ENCODE measurements at places on chromosomes 6 and 20. TPM values are rescaled to one million over a fixed set of nuclear protein-coding genes. Genes with fewer than 3 reads are reported as not detected.

The MATN4 gene
- total RNA-seq = 13.0 TPM

The ACSS1 gene
- 37.3 TPM for total RNA-seq

The SLC22A3 gene
- total RNA-seq = 49.4 TPM

The HAO1 gene
- not detected for total RNA-seq

The AAR2 gene
- total RNA-seq = 27.4 TPM

The SMIM28 gene
- total RNA-seq = 0.30 TPM

The SAMD3 gene
- total RNA-seq = 3.5 TPM

DNA sequence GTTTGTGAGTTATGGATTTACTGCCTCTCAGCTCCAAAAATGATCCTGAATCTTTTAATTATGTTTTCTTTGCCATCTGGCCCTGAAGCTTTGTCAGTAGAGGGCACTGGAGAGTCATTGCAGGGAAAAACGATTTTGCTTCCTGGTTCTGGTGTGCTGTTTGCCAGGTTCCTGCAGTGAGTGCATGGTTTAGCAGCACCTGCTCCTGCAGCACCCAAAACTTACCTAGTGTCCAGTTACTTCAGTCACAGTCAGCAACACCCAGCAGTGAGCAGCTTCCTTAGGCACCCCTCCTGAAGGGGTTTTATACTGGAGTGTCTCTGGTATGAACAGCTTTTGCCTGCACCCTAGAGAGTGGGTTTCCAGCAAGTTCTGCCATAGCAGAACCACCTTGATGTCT is 6.0 kb upstream of the TRIM26 start:
- DNase-seq = no peak

GRCh38 chr6:30483677-30484279 is 5.5 kb upstream of the HLA-E start:
- DNase-seq = no peak

DNA sequence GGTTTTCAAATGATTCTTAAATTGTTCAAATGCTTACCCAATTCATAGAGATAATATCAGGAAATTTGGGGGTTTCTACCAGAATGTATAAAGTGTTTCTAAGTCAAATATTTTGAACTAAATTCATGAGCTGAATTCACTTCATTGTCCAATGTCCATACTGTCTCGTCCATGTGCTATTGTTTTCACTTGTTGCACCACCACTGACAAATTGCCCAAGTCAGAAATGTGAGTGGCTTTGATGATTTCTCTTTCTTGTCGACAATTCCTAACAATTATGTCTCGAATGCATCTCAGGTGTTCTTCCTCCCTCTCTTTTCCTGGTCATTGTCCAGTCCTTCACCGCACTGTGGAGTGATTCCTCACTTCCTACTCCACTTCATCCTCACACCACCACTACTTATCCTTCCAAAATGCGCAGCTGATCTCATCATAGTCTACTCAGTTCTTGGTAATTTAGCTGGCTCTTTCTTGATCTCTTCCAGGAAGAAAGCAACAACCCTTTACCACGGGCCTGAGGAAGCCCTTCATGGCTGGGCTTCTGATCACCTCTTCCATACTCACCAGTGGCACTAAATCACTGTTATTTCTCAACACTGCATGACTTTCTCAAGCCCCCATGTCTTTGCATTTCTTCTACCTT is 161.1 kb downstream of the FOXA2 start:
- DNase-seq = no peak

GRCh38 chr6:131331151-131331550 is 195.9 kb downstream of the AKAP7 start:
- no peak for DNase-seq

DNA sequence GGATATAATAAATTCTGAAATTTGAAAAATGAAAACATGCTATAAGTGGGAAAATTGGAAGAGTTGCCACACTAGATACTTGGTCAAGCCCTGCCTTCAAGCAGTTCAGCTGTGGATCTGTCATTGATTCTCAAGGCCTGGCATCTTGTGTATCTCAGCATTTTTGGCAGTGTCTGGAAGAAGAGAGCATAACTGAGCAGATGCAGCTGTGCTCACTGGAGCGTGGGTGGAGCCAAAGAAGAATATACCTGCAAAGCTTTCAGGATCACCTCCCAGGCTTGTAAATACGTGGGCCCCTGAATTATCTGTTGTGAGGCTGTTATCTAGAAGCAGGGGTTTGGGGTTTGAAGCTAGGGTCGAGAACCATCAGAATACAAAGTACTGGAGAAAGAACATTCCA is 31.3 kb upstream of the CHD6 start:
- DNase-seq = peak; percentile 66

GRCh38 chr6:105896052-105896820 is 189.9 kb upstream of the PRDM1 start:
- DNase-seq = no peak

DNA sequence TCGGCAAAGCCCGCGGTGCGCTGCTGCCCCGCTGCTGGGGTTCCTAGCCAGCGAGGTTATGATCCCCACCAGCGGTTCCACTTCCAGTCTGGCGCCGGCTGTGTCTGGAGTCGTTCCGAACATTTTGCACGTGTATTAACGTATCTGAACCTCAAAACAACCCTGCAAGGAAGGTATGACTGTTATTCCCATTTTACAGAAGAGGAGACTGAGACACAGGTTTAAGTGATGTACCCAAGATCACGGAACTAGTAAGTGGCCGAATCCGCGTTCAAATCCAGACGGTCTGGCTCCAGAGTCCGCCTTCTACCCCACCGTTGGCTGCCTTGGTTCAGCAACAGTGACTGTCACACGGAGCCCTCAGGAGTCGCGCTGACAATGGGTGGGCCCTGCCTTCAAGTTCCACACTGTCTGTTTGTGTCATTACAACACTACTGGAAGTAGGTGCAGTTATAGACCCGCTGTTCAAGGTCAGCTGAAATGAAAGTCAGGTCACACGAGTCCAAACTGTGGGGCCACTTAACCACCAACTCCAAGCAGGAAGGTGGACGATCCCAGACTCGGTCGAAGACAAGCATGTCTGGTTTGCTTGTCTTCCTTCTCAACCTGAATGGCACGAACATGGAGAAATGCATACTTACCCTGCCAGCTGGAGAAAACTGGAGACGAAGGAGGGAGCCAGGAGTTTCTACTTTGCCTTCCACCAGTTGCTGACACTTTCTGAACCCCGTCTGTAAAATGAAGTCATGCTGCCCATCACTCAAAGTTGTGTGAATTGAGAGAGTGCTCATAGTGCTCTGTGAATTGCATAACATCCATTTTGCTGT is 803 bp upstream of the SRXN1 start:
- no peak for DNase-seq

GRCh38 chr20:58650181-58650775 is 805 bp upstream of the STX16 start:
- DNase-seq = no peak

- no peak for DNase-seq
Measured at GRCh38 chr6:42448391-42448790, 3.3 kb downstream of the TRERF1 start.

- no peak for DNase-seq
Measured at GRCh38 chr6:5832668-5833067, 174.1 kb downstream of the NRN1 start.

DNA sequence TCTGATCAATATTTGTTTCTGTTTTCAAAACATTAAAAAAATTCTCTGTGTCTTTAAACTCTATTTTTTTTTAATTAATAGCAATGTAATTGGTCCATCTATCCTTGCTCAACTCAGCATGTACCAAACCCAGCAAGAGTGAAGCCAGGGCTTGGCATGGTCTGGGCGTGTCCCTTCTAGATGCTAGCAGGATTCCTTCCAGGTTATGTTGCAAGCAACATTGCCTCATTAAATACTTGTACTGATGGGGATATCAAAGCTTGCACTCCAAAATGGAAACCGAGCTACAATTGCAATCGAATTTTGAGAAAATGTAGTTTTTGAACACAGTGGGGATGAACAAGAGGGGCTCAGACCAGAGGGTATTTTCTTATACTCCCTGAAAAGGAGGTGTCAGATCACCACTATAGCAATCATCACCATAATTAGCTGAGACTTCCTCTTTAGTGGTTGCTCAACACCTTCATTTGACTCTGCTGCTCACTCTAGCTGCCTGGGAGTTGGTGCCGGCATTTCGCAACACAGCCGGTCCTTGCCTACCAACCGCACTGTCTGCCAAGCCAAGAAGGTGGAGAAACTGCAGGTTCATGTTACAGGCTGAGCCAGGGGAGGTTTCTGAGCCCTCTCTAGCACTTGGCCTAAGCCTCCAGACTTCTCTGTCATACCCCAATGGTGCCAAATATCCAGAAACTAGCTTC is 67.8 kb upstream of the RALGAPA2 start:
- no peak for DNase-seq

DNA sequence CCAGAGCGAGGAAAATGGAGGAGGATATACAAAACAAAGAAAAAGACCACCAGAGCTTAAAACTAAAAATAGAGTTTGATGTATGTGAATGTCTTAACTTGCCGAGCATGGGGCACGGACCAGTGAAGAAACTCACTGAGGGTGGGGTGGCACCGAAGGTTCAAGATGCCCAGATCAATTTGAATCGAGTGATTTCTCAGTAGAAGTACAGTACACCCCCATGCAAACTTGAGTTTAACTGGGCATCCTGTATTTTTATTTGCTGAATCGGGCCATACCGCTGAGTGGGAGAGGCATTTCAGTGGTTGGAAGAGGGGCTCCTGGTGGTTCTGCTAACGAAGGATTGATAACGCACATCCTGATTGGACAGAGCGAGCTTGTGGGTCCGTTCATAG is 81.7 kb downstream of the ANKRD60 start:
- DNase-seq = no peak

DNA sequence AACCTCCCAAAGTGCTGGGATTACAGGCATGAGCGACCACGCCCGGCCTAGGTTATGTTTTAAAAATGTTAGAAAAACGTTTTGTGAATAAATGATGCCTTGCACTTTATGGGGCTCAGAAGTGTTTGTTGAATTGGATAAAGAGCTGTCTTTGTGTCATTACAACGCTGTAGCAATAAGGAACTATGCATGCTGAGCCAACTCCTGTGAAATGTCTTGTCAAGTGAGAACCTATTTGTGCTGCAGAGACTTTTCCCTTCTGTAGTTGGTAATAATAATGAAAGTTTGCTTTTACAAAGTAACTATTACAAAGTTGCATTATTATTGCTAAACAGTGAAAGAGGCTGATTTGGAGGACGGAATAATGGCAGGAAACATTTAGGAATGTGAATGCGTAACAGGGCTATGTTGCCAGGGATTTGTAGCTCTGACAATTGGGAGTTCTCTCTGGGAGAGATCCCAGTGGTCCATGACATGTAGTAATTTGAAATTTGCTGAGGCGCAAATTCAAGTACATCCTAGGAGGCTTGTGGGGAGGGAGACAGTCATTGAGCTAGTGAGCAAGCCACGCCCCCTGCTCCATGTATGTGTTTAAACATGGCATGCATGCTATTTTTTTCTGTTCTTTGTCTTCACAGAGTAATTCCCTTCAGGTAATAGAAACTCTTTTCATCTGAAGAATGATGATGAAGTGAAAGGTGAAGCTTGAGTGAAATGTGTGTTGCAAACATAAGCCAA is 16.8 kb upstream of the BICRAL start:
- DNase-seq = no peak

- DNase-seq = no peak
Measured at GRCh38 chr6:29702519-29703103, 20.6 kb upstream of the HLA-F start.

GRCh38 chr6:90445533-90446108 is 141.3 kb downstream of the MAP3K7 start:
- no peak for DNase-seq

GRCh38 chr6:74087899-74088298 is 391.9 kb downstream of the CD109 start:
- DNase-seq = peak; percentile 6

DNA sequence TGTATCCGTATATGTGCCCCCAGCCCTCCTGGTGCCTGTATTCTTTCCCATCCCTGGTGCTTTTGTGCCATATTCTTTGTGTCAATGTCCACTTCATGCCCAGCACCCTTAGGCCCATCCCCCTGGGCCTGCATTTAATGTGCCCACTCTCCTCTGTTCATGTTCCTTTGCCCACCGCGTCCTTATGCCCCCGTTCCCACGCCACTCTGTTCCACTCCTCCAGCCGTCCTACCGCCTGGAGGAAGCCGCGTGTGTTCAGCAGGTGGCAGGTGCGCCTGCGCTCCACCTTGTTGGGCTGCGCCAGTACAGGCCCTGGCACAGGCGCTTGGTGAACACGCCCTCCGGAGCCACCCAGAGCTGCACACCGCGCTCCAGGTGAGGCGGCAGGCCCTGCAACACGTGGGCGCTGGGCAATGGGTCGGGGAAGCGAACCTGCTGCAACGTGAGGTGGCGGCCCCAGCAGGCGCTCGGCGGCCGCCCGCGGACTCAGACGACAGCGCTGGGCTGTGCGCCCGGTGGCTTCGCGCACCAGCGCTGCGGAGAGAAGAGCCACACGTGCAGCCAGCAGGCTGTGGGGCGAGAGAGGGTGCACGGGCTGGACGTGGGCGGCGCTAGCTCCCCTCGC is 4.0 kb upstream of the FOXS1 start:
- DNase-seq = no peak

DNA sequence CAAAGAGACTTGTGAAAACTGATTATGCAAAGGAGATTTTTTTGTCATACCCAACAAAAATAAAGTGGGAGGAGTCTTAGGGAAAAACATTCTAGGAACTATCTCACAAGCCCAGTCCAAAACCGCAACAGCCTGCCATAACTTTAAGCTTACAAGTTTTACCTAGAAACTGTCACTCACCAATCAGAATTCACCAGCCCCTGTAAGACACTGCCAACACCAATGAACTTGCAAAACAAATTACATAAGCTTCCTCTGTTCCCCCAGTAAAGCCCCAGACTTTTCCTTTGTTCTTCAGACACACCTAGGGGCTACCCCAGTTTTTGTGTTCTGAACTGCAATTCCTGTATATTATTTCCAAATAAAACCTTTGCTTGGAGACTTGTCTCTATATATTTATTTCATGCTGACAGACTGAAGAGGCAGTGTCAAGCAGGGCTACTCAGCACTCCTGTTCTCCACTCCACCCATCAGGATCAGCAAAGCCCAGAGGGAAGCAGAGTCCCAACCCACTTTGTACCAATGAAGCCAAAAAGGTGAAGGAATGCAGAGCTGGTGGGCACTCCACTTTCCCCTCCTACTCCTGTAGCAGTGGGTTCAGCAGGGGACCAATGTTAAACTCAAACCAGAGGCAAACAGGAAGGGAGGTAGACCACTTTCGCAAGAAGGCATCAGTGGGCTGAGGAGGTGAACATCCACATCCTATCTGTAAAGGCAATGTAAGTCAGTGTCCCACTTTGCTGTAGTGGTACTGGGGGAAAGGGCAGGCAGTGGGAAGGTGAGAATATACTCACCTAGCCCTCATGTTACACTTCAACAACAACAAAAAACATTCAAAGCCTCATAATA is 142.5 kb upstream of the RUNX2 start:
- no peak for DNase-seq

All from spinal cord (tissue), 10 donors.